Type B pancreatic cell (in vitro differentiated cells): ENCODE measurements at places on chromosomes 12 and 14.

DNA sequence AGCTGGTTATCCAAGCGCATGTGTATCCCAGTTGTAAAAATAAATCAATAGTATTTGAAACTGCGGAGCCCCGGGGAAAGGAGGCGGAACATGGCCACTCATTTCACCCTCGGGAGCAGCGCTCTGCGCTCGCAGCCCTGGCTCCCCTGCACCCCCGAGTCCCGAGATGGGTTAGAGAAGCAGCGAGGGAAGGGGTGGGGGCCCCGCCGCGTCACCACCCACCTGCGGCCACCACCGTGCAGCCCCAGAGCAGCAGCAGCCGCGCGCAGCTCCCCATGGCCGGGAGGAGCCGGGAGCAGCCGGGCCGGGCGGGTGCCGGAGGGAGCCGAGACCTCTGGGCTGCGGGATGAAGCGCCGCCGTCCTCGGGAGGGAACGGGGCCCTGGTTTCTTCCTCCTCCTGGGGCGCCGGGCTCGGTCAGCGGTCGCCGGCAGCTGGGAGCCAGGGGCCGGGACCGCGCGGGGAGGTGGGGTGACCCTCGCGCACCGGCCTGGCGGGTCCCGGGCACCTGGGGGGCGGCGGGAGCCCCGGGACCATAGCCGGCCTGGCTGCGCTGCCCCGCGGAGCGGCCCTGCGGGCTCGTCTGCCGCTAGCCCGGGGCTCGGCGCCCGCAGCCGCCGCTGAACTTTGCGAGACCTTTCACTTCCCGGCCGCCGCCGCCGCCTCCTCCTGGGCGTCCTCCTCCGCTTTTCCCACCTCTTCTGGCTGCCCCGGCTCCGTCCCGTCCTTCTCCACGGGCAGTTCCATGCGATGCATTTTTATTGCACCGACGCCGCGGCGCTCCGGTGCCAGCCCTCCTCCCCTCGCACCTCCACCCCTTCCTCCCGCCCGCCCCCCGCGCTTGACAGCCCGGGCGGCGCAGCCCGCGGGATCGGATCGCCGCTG, at the start of gene NTN4:
Gene NTN4 (minus strand): TSS at position 732 of the 884 bp plus-strand sequence. CDS start 455 bp downstream, at position 277.
- DNase-seq, result peak; percentile 70

DNA sequence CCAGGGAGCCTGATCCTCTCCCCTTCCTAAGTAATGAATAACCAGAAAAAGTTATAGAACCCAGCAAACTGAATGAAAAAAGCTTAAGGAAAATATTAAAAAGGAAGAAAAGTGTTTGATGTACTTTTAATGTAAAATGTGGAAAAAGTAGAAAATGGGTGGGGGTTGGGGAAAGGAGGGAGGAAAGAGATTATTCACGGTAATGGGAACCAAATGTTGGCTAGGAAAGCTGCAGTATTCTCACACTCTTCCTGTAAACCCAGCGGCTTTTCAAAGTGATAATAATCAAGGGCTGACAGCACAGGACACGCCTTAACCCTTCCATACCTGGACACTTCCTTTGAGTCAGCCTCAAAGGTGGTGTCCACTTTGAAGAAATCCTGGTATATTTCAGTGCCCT, 139.2 kb downstream of the TGFB3 start:
- no peak for DNase-seq

- DNase-seq, result no peak
Measured at GRCh38 chr14:100605706-100606686, 18.8 kb upstream of the BEGAIN start.

DNA sequence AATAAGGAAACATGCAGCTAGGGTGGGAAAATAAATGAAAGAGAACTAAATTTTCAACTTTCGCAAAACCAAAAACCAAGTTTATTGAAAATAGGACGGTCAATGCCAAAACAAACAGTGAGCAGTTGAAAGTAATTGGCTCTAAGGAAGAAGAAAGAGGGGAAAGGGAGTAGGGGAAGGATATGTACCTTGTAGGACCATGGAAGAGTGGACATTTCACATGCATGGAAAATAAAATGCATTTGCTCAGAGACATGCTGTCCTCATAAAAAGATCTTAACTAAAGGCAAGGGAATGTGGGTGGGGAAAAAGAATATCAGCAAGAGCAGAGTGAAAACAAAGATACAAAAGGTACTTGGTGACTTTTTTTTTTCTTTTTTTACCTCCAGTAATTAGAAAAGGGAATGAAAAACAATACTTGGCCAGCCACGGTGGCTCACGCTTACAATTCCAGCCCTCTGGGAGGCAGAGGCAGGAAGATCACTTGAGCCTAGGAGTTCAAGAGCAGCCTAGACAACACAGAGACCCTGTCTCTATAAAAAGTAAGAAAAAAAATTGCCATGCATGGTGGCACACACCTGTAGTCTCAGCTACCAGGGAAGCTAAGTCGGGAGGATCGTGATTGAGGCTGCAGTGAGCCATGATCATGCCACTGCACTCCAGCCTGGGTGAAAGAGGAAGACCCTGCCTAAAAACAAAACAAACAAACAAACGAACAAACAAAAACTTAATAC, 6.6 kb downstream of the TXNDC16 start:
- no peak for DNase-seq

- DNase-seq, result no peak
Measured at GRCh38 chr12:64747695-64748094, 11.5 kb downstream of the GNS start.

GRCh38 chr12:118493962-118494361, 117.6 kb downstream of the SUDS3 start:
- DNase-seq, result no peak

GRCh38 chr14:22598099-22598895, at the start of gene ABHD4:
TSS of gene ABHD4 (plus strand) at chr14:22598300. CDS start at chr14:22598307, 7 bp downstream.
- peak; percentile 80 for DNase-seq

GRCh38 chr14:103418481-103418818, 33.2 kb downstream of the MARK3 start:
- no peak for DNase-seq

DNA sequence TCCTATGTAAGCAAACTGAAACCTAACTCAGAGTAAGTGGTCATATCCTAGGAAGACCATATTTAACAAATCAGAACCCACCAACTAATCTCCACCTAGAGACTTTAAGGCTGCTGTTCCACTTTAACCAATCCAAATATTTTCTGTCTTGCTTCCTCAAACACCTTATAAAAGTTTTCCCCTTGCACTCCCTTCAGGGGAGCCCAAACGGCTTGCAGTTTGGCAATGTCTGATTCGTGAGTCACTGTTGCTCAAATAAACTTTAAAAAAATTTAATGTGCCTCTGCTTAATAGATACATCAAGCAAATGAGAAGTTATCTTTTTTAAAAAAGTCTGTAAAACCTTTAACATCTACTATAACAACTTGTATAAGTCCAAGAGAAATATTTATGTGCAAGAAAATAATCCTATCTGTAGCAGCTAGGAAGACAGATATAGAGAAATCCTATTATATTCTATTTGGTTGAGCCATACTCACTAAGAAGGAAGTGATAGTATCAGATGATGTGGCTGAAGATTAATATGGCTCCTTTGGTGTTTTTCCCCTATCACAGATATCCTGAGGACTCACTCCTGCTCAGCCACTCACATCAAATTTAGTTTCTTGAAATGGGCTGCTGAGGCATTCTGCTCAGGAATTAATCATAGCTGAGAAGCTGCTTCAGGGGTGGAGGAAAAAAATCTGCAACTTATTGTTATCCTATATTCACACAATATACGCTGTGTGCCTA, 65.1 kb upstream of the DUSP6 start:
- no peak for DNase-seq

DNA sequence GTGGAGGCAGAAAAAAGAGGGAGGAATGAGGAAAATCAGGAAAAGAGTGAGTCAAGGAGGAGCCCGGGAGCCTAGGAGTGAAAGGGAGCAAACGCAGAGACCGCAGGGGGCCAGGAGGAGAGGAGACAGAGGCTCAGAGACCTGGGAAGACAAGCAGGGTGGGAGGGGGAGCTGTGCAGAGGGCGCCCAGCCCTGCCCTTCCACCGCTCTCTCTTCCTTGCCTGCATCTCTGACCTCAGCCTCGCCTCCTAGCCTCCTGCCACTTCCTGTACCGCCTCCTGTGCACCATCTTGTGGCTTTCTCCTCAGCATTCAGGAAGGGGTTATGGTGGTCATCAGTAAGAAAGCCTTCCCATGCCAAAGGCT, 1.3 kb downstream of the CLSTN3 start:
- no peak for DNase-seq

GRCh38 chr12:55019784-55020183, at the start of gene NEUROD4:
TSS of gene NEUROD4 (plus strand) at chr12:55019974. CDS start at chr12:55026440, 6,466 bp downstream.
- DNase-seq, result peak; percentile 72

DNA sequence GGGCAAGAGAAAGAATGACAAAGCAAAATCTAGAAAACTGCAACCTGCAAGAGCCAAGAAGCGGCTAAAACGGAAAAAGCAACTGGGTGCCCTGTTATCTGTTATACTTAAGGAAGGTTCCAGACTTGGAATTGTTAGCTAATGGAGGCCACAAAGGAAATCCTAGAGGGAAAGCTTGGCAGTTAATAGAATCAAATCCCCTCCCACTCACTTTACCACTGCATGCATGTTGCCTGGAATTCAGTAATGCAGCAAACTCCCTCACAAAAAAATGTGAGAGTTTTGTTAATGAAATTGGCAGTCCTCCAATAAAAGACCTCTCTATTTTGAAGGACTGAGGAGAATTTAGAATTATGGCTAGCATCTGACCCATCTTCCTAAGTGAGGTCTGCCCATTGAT, 164.2 kb upstream of the SOX5 start:
- no peak for DNase-seq

DNA sequence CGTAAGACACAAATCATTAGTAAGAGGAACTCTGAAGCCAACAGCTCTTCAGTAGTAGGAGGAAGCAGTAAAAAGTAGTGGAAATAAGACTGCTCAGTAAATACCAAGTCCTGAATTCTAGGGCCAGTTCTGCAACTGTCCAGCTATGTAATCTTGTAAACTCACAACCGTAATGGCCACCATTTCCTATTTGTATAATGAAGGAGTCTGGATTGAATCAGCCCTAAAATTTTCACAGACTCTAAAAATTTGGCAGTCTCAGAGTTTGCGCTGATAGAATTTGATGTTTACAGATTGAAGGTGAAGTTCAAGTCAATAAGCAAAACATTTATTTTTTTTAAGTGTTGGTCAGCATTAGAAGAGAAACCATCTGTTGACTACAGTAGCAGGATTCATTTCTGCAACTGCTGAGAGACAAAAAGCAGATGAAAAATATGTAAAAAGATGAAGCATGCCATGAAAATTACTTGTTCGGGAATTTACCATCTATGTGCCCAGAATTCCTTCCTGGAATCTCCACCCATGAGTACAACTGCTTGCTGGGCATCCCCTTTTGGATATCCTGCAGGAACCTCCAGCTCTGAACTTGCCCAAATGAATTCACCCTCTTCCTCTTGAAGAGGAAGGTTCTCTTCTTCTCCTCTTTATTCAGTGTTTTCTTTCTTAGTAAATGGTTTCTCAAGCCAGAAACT, 47.5 kb downstream of the GALNT4 start:
- no peak for DNase-seq
